ENCODE measurements at places on chromosomes 7 and 10.

GRCh38 chr10:87818505-87819288 is 671 bp upstream of the ATAD1 start:
- DNase-seq = peak; percentile 61

DNA sequence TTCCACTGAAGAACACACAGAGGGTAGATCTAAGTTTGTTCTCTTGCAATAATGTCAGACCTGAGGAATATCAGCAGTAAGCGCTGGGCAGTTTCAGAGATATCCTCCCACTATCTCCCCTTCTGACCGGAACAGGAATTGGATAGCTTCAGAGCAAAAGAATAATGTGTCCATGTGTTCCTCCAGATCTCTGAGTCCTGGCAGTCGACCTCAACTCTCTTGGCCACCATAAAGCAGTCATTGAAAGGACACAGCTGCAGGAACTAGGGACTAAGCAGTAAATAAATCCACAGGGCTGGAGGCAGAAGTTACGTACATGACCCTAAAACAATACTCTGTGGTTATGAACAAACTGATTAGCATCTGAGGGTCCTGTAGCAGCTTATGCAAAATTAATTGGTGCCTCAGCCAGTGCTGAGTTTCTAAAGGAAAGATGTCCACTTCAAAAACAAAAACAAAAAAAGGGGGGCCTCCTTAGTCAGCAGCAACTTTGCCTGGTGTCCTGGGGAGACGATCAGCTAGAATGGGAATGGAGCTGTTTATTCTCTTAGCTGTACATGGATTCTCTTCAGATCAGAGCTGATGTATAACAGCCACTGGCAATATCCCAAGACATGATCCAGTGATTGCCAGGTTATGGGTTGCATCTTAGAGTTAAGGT is 6.4 kb upstream of the PRTFDC1 start:
- DNase-seq = no peak

DNA sequence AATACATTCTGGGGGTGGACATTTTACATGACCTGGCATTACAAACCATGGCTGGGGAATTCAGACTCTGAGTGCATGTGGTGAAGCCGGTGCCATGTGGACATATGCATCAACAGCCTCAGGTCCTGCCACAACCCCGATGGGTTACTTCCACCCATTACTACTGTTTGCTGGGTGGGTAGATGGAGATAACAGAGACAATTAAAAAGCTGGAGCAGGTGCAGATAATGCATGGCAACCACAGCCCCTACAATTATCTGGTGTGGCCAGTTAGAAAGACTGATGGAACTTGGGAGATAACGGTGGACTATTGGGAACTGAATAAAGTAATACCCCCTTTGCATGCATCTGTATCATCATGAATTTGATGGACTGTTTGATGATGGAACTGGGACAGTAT is 21.6 kb upstream of the ADAMTS14 start:
- no peak for DNase-seq

- no peak for DNase-seq
Measured at GRCh38 chr7:14045651-14046050, 56.2 kb upstream of the ETV1 start.

All from GM10248 (cell line).